ENCODE measurements at places on chromosomes 16 and 17.

GRCh38 chr17:48795444-48796162, 21.4 kb downstream of the TTLL6 start:
- no peak for DNase-seq

GRCh38 chr16:81190667-81191066, 47.8 kb upstream of the BCO1 start:
- DNase-seq: no peak

GRCh38 chr17:62093188-62094155, 28.4 kb upstream of the MED13 start:
- no peak for DNase-seq

GRCh38 chr17:16406742-16407674, 8.4 kb upstream of the TRPV2 start:
- DNase-seq: no peak

GRCh38 chr17:76848670-76849069, 19.5 kb upstream of the MGAT5B start:
- no peak for DNase-seq

DNA sequence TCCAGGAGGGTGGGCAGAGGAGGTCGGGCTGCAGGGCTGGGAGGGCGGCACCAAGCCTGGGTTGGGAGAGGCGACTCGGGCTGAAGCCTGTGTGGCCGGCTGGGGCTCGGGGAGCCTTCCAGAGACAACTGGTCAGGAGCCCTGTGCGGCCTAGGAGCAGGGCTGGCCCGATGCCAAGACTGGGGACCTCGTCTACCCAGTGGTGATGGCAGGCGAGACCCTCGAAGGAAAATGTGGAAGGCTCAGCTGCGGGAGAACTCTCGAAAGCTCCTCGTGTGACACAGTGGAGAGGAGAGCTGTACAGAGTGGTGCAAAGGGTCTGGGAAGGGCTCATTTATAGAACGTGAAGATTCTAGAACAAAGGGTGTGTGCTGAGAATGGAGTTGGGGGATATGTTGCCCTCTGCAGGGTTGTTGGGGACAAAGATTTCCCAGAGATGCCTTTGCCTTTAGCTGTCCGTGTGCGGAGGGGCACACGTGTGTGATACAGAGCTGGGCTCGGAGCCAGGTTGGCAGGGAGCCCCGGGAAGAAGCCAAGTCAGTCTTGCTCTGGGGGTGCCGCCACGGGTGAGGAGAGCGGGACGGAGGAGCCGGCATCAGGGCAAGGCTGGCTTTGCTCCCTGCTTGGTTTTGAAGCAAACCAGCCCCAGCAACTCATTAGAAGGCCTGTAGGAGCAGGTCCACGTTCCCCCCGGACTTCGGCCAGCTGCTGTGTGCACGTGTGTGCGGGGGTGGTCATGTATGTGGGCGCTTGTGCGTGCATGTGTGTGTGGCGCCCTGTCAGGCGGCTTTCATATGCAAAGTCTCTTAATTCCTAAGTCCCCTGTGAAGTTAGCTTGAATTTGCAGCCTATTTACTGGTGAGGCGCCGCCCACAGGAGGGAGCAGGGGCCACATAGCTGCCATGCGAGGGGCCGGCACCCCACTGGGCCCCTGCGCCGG, 132.4 kb upstream of the CHMP6 start:
- DNase-seq: no peak

DNA sequence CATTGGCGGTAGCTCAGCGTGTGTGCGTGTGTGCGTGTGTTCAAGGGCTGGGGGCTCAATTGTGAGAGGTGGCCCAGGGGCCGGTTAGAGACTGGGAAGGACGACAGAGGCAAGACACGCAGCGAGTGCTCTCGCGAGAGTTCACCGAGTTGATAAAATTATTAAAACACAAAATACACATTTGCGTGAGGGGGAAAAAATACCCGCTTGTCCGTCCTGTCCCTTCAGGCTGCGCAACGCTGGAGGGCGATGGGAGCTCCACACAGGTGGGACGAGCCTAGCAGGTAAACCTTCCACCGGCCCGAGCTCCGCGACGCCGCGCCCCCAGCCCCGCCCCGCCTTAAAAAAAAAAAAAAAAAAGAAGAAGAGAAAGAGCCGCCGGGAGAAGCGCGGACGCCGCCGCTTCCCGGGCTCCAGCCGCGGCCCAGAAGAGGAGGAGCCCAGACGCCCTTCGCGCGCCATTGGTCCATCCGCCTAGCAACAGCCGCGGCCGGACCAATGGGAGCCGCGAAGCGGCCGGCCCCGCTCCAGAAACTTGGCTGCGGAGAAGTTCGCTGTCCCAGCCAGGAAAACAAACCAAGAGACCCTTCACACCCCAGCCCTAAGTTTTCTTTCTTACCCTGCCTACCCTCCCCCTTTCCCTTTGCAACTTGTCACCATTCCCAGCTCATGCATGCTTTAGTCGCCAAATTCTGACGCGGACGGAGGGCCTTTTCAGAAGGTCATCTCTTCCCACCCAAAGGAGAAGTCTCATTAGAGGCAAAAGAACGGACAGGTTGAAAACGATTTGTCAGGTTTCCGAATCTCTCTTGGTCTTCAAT, 169.9 kb upstream of the MAF start:
- DNase-seq: peak; percentile 47

- no peak for DNase-seq
These were observed 500.0 kb upstream of the SALL1 start for GRCh38 chr16:51651061-51651466.

- DNase-seq: no peak
These were observed 32.6 kb upstream of the ABCA9 start for GRCh38 chr17:69093279-69093789.

Data from T follicular helper cell (primary cell).